ENCODE measurements at places on chromosomes 16 and 17.

DNA sequence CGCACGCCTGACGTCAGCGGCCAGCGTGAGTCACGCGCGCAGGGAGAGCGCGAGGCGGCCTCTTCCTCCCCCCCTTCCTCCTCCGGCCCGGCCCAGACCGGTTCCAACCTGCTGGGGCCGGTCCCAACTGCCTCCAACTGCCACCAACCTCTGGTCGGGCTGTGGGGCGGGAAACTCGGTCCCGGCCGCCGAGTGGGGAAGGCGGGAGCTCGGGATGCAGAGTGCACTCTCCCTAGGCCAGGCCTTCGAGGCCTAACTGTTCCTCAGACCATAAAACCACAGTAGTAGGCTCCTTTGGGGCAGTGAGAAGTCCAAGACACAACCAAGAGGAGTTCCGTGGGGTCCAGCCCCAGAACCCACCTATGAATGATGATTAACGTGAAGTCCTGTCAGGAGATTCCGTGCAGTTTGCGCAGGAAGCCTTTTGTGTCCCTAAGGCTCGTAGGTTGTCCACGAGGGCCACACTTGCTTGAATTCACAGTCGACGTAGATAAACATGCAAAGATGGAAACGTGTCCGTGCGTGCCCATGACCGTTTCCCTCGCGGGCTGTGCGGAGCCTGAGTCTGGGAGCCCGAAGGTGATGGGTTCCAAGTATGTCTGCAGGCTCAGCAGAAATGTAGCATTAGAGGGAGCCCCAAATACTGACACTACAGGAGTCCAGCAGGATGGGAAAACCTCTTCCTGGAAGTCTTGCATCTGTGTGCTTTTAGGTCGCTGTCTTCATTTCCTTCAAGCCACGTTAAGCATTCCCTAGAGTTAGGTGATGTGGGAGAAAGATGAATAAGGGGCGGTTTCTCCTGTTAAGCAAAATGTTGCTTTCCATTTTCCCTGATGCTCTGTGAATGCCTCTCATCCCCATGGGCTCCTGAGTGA is 647 bp downstream of the UNK start:
- peak; percentile 86 for DNase-seq

DNA sequence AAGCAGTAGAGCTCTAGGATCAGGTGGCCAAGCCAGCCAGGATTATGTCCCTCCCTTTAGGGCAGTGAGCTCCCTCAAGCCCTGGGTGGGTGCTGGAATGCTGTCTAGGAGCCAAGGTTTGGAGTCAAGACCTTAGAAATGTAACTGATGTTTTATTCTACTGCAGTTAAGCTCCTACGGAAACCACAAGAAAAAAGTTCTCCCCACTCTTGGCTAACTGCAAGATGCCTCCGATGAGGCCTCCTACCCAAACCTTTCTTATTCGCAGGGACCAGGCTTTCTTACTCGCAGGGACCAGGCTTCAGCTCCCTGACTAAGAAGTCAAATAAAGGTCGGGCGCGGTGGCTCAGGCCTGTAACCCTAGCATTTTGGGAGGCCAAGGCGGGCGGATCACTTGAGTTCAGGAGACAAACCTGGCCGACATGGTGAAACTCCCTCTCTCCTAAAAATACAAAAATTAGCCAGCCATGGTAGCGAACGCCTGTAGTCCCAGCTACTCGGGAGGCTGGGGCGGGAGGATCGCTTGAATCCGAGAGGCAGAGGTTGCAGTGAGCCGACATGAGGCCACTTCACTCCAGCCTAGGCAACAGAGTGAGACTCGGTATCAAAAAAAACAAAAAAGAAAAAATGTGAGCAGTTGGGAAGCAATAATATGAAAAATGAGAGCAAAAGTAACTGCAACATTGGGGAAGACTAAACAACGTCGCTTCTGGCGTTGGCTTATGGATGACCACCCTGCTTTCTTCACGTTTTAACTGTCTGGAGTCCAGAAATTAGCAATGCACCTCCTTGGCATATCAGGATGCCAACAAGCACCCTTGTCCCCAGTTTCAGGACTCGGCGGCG is 31.7 kb upstream of the ARL4D start:
- DNase-seq: no peak

DNA sequence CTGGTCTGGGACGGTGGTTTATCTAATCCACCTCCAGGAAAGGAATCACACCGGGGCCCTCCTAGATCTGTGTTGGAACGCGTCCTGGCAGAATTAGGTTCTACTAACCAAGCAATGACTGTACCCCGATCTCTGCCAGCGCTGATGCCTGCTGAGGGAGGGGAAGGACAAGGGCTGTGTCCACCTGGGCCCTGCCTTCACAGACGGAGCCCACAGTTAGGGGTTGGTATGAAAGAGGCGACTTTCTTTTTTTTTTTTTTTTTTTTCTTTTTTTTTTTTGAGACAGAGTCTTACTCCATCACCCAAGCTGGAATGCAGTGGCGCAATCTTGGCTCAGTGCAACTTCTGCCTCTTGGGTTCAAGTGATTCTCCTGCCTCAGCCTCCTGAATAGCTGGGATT is 9.9 kb upstream of the KRT19 start:
- no peak for DNase-seq

- no peak for DNase-seq
Measured at GRCh38 chr17:1931844-1932579, 93.1 kb downstream of the RTN4RL1 start.

DNA sequence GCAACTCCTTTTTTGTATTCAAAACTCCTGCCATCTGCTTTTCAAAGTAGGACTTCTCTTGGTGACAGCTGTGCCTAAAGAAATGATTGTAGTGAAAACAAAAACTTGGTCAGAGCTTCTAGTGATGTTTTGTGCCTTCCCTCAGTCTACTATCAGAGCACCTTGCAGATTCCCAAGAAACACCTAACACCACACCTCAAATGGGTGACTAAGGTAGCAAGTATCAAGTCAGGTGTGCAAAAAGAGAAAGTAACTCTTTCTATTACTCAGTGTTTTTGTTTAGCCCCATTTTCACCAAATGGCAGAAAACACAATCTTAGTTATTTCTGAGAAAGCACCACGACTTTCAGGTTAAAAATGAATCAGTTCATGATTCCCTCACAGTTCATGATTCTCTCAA is 2.0 kb upstream of the PMFBP1 start:
- DNase-seq: no peak
